Epithelial cell of proximal tubule (primary cell): ENCODE measurements at places on chromosomes 5 and 9. TPM values are rescaled to one million over a fixed set of nuclear protein-coding genes. Genes with fewer than 3 reads are reported as not detected.
A peak's percentile ranks its signal among the peaks of the same experiment; 100 is the strongest.

The CFAP90 gene
- 1.2 TPM in 1 of 2 replicates, not detected in the other for total RNA-seq

The PHYHD1 gene
- total RNA-seq = 21.2 and 22.5 TPM in 2 replicates

The RAI14 gene
- total RNA-seq = 111 and 139 TPM in 2 replicates

The TAF11L8 gene
- not detected in 2 replicates for total RNA-seq

The SLC6A7 gene
- total RNA-seq = not detected in 2 replicates

The DOCK2 gene
- total RNA-seq = 18.4 and 30.4 TPM in 2 replicates

The ELOVL7 gene
- total RNA-seq = 6.3 and 7.5 TPM in 2 replicates

The RAB3C gene
- total RNA-seq = not detected in 2 replicates

The NXNL2 gene
- 3.1 and 6.9 TPM in 2 replicates for total RNA-seq

DNA sequence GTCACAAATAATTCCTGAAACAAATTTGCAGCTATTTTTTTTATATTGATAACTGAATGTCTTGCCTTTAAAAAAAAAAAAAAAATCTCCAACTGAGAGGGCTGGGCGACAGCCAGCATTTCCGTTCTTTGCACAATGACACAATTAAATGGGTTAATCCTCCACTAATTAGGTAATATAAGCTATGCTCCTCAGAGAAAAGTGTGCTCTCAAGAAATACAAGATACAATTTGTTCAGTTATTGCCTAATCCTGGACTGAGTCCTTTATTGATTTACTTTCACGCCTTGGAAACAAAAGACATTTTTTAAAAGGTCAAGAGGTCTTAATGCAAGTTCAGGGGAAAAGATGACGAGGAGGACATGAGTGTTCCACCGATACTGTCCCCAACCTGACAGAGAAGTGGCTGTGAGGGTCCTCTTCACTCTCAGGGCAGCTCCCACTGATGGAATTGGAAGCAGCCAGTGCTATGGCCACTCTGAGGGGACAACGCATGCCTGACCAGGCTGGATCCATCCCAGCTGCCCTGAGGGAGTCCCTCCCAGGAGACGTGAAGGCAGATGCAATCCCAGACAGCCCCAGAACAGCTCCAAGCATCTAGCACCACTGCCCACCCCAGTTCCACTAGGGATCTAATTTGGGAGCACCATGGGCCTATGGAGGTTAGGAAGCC lies 220.7 kb downstream of the GNA14 start:
- DNase-seq = peak; percentile 69

DNA sequence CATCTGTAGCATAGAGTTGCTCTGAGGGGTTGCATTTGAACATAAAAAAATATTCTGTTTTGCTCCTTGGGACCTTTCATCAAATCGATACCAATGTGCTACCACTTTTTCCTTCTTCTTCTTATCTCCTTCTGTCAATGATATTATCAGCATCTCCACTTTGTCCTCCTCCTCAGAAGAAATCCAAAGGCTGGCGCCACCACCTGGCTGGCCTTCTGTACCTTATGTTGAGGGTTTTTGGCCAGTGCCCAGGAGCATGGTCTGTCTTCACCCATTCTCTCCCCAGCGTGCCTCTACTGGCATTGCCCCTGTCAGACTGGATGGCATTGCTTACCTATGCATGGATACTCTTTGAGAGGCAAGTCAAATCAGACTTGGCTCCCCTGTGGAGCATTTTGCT lies 167.2 kb downstream of the CFAP90 start:
- no peak for DNase-seq

DNA sequence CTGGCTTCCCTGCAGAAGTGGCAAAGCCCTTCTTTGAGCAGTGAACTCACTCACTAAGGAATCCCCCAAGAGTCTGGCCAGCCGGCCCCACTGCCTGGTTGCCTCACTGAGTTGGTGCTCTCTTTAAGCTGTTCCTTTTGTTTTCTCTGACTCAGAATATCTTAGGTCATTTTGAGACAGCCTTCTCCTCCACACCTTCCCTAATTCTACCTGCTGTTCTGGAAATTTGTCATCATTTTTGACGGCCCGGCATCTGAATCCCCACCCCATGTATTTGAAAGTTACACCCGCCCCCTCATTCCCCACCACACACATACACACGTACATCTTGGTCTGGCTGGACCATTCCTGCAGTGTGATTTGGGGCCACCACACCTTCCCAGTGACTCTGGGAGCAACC lies 41.8 kb downstream of the FGF1 start:
- DNase-seq = no peak

- DNase-seq = no peak
These were observed 34.5 kb downstream of the KCTD16 start for GRCh38 chr5:144205141-144205551.

DNA sequence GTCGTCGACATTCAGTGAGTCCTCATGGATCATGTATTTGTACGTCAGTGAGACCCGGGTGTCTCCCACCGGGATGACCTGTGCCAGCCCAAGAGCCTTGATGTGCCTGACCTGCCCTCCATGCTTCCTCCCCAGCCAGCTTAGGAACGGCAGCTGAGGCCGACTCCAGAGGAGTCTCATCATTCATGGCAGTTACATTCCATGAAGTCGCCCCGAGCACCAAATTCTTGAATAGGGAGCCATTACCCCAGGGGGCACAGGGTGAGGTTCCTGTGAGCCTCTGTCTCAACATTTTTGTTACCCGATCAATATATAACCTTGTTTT lies 67.8 kb downstream of the ZNF354C start:
- no peak for DNase-seq

- DNase-seq = no peak
These were observed 9.3 kb upstream of the WWC1 start for GRCh38 chr5:168282120-168282519.

- DNase-seq = no peak
These were observed 141.5 kb downstream of the TSSK1B start for GRCh38 chr5:113293068-113293974.

DNA sequence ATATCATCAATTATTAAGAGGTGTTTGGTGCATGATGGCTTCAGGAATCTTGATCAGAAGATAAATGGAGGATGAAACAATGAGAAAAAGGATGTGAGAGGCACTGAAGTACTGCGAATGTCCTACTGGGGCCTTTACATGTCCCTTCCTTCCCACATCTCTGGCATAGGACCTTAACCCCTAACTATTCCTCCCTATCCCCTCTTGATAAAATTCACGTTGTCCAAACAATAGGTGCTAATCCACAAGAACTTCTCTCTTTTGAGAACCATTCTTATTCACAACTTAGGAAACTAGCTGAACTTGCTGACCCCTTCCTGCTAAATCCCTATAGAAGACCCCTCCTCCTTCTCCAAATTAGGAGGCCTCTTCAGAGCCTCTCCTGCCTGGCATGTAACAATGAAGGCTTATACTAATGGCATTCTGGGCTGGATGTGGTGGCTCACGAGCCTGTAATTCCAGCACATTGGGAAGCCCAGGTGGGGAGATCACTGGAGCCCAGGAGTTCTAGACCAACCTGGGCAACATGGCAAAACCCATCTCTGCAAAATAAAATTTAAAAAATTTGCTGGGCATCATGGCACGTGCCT lies 276.5 kb upstream of the SMARCA2 start:
- DNase-seq = no peak

DNA sequence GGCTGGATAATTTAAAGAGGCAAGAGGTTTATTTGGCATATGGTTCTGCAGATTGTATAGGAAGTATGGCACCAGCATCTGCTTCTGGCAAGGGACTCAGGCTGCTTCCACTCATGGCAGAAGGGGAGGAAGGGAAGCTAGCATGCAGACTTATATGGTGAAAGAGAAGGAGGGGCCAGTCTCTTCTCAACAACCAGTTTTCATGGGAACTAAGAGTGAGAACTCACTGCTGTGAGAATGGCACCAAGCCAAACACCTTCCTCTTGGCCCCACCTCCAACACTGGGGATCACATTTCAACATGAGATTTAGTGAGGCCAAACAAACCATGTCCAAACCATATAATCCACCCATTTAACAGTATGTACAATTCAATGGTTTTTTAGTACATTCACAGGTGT lies 113.3 kb upstream of the SHB start:
- no peak for DNase-seq

DNA sequence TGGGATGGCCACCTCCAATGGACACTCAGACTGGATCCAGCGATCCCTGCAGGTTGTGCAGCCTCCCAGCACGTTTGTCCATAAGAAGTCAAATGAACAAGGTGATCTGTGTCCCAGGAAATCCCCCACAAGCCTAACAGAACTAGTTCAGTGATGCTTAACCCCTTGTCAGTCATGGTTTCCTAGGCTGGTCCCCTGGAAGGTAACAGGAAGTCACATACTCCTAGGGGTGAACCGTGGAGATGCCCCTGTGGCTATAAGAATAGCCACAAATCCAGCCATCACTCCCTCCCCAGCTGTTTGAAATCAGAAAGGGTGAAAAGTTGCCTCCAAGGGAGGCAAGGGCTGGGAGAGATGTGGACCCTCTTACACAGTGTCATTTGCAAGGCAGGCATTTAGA lies 22.5 kb downstream of the PAX5 start:
- DNase-seq = no peak

- DNase-seq = peak; percentile 13
These were observed 1.3 kb downstream of the ZNF131 start for GRCh38 chr5:43121913-43122484.

- DNase-seq = no peak
These were observed 34.2 kb downstream of the ABLIM3 start for GRCh38 chr5:149175346-149176105.

- no peak for DNase-seq
These were observed 15.9 kb downstream of the OR2V1 start for GRCh38 chr5:181114844-181115778.

DNA sequence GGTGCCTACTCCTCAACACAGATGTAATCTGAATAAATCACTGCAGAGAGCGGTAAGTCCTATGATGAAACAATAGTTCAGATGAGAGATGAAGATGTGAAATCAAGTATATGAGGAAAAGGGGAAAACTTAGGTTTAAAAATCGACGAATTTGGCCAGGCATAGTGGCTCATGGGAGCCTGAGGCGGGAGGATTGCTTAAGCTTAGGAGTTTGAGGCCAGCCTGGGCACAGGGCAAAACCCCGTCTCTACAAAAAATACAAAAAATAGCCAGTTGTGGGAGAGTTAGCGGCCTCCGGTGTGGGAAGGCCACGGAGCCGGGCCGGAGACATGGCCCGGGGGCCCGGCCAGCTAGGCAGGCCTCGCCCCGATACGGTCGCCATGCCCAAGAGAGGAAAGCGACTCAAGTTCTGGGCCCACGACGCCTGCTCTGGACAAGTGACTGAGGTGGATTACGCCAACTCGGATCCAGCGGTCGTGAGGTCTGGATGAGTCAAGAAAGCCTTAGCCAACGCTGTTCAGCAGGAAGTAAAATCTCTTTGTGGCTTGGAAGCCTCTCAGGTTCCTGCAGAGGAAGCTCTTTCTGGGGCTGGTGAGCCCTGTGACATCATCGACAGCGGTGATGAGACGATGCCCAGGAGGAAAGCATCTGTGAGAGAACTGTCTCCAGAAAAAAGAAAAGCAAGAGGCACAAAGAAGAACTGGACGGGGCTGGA lies 62.8 kb upstream of the SUB1 start:
- DNase-seq = no peak

DNA sequence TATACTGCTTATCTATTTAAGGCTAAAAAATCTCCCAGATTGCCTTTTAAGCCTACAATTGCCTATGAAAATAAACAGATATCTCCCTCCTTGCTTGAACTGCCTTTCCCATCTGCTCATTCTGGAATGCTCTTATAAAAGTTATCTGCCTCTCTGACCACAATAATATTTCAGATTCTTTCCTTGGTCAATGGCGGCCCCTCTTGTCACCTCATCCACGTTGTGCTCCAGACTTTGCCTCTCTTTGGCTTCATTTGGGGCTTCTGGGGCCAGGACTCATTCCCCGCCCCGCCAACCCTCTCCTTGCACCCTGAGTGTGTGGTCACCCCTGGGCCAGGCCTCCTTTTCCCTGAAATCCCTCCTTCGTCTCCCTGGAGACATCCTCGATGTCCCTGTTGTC lies 110.0 kb upstream of the RPS23 start:
- DNase-seq = no peak

- DNase-seq = no peak
These were observed 4.7 kb upstream of the SH3RF2 start for GRCh38 chr5:145931718-145932117.

- DNase-seq = no peak
These were observed 118.7 kb upstream of the NEK6 start for GRCh38 chr9:124139001-124139400.

DNA sequence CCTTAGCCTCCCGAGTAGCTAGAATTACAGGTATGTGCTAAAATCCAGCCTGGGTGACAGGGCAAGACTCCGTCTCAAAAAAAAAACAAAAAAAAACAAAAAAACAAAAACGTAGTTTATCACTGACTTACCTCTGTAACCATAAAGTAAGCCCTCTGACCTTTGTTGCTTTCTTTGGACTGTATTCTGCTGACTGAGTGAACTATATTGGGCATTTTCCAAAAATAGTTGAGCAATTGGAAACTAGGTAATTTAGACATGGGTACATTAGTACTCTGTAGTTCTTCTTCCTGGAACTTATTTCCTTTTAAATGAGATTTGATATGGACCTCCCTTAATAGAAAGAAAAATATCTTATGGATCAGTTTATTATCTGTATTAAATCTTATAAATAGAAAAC lies 66.6 kb downstream of the ANKHD1 start:
- no peak for DNase-seq
